ENCODE measurements at places on chromosomes 6 and 20. TPM values are rescaled to one million over a fixed set of nuclear protein-coding genes. Genes with fewer than 3 reads are reported as not detected.

GRCh38 chr6:39428152-39428551 is 105.7 kb upstream of the KCNK16 start:
- no peak for DNase-seq
- H3K27ac ChIP-seq = no peak overlapping the region
- no peaks in the 10 kb centered on the region for H3K27me3 ChIP-seq
- H3K36me3 ChIP-seq = no peaks in the 10 kb centered on the region
- H3K4me3 ChIP-seq = no peak overlapping the region
- no peaks in the 10 kb centered on the region for H3K4me1 ChIP-seq

GRCh38 chr6:24357336-24358218 is at the start of gene DCDC2:
Gene DCDC2, minus strand, starts transcription at chr6:24358059. Its CDS starts 309 bp downstream, at chr6:24357750.
- peak; percentile 77 for DNase-seq
- no peak within 1 kb of the TSS for H3K27ac ChIP-seq
- peak within 1 kb of the TSS; percentile 24 for H3K4me3 ChIP-seq
- no peaks in the 10 kb centered on the region for H3K27me3 ChIP-seq

GRCh38 chr6:20830576-20830975 is 296.3 kb downstream of the CDKAL1 start:
- no peak overlapping the region for H3K27ac ChIP-seq
- DNase-seq = no peak
- H3K36me3 ChIP-seq = no peaks in the 10 kb centered on the region
- H3K4me1 ChIP-seq = no peaks in the 10 kb centered on the region
- H3K27me3 ChIP-seq = no peaks in the 10 kb centered on the region

Gene ELOVL4
- 5.8 TPM for total RNA-seq

Data from prostate gland (tissue), 2 donors.